Stimulated activated memory B cell treated with anti-CD40 and anti-IgM and Interleukin-4, amounts not matched to agents 10 μg/mL and 1 μg/mL and 100 μg/mL, for 72 hours (primary cell): ENCODE measurements at places on chromosomes 16 and 17.

DNA sequence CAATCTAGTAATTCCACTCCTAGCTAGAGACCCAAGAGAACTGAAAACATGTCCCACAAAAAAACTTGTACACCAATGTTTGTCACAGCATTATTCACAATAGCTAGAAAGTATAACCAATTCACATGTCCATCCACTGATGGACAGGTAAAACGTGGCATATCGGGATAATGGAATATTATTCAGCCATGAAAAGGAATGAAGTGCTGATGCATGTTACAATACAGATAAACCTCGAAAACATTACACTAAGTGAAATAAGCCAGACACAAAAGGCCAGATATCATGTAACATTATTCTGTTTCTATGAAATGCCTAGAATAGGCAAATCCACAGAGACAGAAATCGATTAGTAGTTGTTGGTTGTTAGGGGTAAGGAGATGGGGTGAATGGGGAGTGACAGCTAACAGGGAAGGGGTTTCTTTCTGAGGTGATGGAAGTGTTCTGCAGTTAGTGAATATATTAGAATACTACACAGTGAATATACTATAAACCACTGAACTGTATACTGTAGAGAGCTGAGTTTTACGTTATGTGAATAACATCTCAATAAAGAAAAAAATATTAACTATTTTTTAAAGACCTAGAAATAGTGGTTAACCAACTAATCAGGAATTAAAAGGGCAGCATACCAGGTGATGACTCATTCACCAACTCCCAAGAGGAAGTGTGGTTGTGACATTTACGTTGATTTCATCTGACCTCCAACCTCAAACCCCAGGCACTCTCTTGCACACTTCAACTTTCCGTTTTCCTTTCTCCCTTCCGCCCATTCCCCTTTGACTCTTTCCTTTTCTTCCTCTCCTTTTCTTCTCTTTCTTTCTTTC lies 48.6 kb downstream of the GAS7 start:
- ATAC-seq: peak; percentile 76

GRCh38 chr16:4501071-4501478 lies 24.9 kb downstream of the HMOX2 start:
- no peak for ATAC-seq

DNA sequence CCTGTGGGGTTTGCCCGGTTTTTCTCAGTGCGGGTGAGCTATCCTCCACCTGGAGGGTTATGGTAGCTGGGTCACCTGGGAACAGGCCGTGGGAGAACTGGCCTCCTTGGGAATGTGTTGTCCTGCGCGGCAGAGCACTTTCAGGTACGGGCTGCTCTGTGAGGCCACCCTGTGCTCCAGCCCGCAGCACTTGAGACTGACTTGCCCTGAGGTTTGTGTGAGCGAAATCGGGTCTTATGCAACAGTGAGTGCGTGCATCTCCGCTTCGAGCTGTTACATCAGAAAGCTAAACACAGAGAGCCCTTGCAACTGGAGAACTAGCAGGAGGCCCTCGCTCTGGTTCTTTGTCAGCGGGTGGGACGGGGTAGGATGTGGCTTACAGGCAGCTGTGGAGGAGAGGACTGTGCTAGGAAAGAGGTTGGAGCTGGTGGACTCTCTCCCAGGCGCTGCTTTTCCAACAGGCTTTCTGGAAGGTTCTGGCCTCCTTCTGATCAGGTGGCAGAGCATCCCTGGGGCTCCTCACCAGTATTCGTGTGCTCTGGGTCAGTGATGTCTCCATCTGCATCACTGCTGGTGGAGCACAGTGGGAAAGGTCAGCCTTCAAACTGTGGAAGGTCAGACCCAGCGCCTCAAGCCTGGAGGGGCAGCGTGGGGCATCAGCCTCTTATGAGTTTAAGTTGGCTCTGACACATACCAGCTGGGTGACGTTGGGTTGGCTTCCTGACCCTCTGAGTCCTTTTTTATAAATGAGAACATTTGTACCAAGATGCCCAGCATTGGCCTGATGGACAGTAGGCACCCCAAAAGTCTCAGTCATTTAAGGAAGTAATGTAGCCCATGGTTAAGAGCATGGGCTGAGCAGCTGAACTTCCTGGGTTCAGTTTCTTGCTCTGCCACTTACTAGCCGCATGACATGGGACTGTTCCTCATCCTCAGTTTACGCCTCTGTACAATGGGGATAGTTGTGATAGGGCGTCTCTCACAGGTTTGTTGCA lies 76.3 kb downstream of the KSR1 start:
- ATAC-seq: no peak

- no peak for ATAC-seq
Observed at GRCh38 chr16:27650073-27650701, 100.2 kb downstream of the KATNIP start.

DNA sequence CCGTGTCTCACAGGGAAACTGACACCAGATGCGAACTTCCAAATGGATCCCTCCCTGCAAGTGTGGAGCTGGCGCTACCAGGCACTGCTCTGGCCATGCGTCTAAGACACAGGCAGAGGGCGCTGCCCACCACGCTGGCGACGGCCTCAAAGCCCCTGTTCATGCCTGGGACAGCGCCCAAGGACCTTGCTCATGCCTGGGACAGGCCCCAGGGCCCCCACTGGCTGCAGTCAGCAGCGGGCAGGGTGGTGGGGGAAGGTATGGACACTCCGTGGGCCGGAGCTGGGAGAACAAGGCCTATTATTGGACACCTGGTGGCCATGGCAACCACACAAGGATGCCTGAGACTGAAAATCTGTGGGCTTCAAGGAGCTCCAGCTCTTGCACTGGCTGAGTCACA lies 8.8 kb downstream of the ZG16B start:
- peak; percentile 65 for ATAC-seq

DNA sequence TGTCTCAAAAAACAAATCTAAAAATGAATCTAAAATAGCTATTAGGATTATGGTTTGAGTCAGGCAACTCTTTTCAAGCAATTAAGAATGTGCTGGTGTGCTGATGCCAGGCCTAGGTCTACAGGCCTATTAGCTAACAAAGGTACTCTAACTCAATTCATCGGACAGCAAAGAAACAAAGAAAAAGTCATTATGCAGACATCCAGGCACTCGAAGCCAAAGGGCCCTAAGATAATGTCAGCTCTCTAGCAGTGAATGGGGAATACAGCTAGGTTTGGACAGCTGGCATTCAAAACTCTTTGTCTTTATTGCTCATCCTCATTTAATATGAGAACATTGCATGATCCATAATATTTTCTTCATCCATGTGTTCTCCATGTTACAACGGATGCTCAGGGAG lies 108.5 kb downstream of the TMEM114 start:
- ATAC-seq: no peak

DNA sequence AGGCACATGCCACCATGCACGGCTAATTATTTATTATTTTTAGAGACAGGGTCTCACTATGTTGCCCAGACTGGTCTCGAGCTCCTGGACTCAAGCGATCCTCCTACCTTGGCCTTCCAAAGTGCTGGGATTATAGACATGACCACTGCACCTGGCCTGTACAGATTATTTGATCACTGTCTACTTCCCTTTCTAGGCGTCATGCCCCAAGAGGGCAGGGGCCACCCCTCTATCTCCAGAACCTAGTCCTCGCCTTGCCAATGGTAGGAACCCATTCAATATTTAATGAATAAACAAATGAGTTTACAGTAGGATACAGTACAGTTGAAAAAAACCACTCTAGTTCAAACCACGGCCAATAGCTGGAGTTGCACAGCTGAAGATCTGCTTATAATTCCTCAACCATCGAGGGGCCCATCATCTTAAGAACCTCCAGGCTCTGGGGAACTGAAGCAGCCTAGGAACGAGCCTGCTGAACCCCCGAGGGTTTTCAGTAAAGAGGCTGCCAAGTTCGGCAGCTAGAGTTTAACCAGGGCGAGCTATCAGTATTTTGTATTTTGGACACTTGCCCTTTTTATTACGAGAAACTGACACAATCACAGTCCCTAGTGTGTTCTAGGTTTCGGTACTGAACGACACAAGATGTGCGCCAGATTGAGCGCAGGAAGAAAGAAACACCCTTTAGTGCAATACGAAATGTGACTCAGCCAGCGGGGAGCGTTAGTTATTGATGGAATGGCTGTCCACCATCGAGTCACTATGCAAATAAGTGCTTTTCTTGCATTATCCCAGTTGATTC lies 14.6 kb downstream of the ADCY9 start:
- no peak for ATAC-seq

- no peak for ATAC-seq
Observed at GRCh38 chr17:6120351-6120750, 50.2 kb downstream of the WSCD1 start.

DNA sequence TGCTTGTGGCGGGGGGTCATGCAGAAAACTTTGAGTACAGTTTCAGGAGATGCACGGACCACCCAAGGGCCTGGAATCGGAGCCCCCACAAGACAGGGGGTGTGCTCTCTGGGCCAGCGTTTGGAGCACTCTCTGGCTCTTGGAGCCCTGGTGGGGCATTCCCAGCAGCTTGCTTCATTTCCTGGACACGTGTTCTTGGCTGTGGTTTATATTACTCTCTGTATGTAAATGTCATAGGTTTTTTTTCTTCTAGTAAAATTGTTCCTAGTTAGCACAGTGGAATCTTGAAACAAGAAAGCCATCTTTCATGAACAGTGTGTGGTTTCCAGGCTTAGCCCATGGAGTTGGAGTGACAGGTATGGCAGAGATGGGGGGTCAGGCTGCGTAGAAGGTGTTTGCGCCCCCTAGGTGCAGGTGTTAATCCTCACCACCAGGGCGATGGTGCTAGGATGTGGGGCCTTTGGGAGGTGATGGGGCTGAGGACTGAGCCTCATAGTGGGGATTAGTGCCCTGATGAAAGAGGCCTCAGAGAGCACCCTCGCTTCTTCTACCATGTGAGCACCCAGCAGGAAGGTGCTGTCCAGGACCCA lies 79.8 kb downstream of the JPH3 start:
- peak; percentile 41 for ATAC-seq

- ATAC-seq: no peak
Observed at GRCh38 chr16:15491411-15491810, 57.0 kb downstream of the BMERB1 start.

DNA sequence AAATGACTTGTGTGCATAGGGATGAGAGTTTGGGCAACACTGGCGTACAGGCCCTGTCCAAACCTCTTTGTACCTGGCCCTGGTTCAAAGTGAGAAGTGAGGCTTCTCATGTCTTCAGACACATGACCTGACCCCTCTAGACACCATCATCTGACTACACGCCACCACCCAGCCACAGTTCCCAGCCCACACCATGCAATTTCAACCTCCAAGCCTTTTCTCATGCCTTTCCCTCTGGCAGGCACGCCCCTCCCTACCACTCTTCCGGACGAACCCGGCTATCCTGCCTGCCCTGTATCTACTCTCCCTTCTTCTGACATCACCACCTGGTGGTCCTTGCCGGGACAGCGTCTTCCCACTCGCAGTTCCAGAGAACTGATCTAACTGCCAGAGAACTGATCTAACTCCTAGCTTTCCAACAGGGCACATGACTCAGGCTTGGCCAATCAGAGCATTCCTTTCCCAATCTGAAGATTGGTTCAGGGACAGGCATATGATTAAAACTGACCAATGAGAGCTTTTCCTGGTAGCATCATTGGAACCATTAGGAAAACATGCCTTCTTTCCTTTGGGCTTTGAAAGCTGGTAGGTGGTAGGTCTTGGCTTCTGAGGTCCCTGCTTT lies 27.1 kb upstream of the IL21R start:
- peak; percentile 77 for ATAC-seq

DNA sequence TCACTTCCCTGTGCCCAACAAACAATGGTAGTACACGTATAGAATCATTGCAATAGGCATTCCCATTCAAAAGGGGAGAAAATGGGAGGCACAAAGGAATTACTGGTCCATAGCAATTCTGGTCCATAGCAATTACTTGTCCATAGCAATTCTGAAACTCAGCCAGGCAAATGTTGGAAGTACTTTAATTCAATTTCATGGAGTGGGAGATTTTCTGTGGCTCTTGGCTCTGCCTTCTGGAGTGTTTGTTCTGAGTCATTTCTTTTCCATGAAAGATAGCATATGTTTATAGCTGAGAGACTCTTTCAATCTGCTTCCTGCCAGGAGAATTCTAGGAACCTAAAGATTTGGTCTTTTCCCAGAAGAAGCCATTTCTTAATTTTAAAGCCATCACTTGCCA lies 182.8 kb upstream of the ELAC2 start:
- no peak for ATAC-seq

GRCh38 chr17:38719289-38719942 lies 10.7 kb upstream of the CISD3 start:
- no peak for ATAC-seq

DNA sequence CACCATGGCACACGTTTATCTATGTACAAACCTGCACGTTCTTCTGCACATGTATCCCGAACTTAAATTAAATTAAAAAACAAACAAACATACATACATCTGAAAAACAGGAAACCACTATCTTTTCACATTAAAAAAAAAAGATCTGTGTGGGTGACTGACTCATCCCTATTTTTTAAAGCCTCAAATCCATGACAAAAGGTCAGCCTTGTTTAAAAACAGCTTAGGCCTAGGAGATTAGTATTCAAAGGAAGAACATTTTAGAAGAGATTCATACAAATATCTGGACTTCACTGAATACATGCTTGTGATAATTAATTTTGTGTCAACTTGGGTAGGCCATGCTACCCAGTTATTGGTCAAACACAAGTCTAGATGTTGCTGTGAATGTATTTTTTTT lies 4.7 kb upstream of the PRKAR1A start:
- ATAC-seq: no peak

- no peak for ATAC-seq
Observed at GRCh38 chr17:81471818-81472456, 40.7 kb downstream of the ACTG1 start.
